ENCODE measurements at places on chromosomes 2 and 18.

DNA sequence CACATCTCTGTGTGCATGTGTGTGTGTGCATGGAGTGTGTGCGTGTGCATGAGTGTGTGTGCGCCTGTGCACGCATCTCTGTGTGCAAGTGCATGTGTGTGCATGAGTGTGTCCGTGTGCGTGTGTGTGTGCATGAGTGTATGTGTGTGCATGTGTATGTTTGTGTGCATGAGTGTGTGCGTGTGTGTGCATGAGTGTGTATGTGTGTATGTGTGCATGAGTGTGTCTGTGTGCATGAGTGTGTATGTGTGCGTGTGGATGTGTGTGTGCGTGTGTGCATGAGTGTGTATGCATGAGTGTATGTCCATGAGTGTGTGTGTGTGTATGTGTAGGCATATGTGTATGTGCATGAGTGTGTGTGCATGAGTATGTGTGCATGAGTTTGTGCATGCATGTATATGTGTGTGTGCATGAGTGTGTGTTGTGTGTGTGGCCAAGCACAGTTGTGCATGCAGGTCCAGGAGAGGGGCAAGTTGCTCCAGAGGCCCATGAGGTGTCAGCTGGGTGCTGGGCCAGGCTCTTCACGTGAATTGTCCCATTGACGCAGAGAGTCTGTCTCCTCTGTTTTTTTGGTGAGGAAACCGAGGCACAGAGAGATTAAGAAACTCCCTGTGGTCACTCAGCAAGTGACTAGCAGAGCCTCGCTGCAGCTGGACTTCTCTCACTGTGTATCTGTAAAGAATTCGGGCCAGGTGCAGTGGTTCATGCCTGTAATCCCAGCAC lies 75.5 kb downstream of the ASB1 start:
- no peak for DNase-seq

- no peak for DNase-seq
Observed at GRCh38 chr2:26970928-26971627, 641 bp downstream of the MAPRE3 start.

DNA sequence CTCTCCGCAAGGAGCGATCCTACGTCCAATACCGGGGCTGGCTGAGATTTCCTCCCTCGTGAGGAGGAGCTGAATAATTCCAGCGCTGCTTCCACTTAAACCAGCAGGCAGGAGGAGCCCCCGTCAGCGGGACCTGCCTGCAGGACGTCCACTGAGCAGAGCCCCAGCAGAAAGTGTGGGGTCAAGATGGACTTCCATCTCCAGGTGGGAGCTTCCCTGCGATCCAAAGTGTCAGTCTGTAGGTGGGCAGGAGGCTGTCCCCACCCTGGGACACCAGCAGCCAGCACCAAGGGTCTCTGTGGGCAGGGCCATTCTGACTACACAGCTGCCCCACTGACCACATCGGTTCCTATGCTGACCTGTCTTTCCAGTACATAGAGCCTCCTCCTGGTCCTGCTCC lies 462 bp upstream of the OTOS start:
- DNase-seq, result no peak

DNA sequence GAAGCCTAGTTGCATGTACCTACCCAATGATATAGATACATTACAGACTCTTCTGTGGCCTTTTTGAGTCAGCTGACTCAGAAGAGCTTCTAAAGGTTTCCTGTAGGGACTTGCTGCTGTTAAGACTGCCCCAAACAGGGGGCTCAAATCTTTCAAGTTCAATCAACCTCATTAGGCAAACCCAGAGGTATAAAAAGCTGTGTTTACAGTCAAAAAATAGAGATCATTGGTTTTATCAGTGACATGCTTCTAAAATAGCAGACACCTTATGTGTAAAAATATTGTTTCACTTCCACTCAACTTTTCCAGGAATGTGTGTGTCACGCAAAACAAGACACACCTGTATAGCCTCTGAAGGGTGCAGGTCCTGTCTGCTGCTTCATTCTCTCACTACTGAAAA lies 624.3 kb upstream of the FANCL start:
- no peak for DNase-seq

- DNase-seq, result no peak
Observed at GRCh38 chr2:238569507-238570195, 142.9 kb downstream of the ASB1 start.

DNA sequence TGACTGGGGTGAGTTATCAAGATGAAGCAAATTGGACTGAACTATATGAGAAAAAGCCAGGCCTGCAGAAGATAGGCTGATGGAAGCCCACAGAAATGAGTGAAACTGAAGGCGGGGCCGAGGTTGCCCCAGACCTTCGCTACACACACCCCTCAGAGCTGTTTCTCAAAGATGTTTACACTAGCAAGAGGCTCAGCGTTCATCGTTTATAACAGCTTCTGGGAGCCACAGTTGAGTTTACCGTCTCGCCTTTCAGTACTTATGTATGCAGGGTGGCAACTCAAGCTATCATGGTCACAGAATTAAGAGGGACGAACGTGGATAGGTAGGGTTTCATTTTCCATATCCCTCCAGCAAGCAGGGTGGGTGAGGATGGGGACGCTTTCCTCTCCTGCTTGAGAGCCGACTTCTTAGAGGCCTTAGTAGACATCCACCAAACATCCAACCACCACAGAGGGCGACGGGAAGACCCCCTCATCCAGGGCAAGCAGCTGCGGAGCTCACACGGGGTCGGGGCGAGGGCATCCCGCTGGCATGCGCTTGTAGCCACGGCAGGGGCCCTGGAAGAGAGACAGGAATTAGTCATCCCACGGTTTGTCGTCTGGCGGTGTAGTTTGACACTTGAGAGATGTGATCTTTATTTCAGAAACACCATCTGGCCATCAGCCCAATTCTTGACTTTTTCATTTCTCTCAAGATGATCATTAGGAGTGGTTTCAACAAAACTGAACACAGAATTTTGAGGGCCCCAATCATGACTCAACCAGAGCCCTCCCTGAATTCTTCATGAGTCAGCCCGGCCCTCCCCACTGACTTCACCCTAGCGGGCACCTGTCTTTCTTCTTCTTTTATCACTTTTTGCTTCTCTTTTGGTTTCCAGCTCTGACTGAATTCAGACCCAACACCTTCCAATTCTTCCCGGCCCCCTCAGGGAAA lies 109.1 kb upstream of the CTDP1 start:
- no peak for DNase-seq

DNA sequence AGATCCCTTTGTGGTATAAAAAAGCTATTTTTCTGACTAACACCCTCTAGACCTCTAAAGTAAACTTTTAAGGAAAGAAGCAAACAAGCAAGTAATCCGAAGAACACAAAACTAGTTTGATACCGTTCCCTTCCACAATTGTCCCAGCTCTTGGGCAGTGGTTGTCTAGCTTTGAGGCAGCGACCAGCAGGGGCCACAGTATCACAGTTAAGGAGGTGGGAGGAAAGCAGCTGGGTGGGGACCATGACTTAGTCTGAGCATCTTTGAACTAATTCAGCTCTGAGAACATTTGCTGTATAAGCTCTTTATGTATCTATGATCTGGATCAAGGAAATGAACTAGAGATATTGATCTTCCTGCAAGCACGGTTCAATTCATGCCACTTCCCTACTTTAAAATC lies 51.0 kb downstream of the SF3B1 start:
- DNase-seq, result no peak

GRCh38 chr2:238498188-238498587 lies 71.5 kb downstream of the ASB1 start:
- DNase-seq, result no peak

GRCh38 chr2:126999106-126999756 lies 100.5 kb downstream of the TEX51 start:
- no peak for DNase-seq

GRCh38 chr18:75752740-75753263 lies 325.3 kb upstream of the SMIM21 start:
- DNase-seq, result no peak

DNA sequence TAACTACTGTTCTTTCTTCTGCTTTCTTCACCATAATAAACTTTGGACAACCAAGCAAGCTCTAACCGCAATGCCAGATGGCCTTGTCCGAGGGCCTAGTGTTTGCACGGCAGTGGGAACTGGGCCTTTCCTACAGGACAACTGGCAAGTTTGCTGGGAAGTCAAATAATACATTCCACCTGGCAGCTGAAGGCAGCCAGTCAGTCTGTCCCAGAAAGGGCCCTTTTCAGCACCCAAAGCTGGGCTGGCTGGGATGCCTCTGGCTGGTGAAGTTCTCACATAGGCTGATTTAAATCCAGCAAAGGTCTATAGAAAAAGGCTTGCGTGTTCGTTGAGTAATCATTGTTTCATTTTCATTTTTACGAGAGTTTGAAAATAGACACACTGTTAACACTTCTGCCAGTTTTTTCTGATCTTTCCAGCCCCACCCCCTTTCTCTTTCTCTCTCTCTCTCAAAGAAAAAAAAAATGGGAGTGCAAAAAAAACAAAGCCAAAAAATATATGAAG lies 110.0 kb upstream of the EPAS1 start:
- no peak for DNase-seq

DNA sequence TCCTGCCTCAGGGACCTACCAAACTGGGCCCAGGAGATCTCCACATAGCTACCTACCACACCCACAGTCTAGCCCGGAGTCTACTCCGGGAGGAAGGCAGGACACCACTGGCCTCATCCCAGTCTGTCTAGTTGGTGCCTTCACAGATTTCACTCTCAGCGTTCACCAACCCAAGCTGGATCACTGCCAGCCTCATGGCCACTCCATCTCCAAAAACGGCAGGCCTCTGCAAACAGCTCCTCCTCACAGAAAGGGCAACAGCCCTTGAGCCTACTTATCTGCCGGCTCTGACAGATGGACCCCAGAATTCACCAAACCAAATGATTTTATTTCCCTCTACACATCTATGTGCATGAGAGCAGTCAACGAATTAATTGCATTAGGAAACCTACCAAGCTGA lies 61.3 kb downstream of the NCKAP5 start:
- DNase-seq, result peak; percentile 19

GRCh38 chr2:215277944-215278343 lies 33.9 kb upstream of the ATIC start:
- DNase-seq, result no peak

DNA sequence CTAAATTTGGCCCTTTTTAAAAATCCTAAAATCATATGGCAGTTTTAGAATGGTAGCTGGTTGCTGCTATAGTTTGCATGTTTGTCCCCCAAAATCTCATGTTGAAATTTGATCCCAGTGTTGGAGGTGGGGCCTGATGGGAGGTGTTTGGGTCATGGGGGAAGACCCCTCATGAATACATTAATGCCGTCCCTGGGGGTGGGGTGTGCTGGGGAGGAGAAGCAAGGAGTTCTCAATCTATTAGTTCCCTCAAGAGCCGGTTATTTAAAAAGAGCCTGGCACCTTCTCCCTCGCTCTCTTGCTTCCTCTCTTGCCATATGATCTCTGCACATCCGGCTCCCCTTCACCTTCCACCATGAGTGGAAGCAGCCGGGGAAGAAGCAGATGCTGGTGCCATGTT lies 20.8 kb downstream of the GPATCH11 start:
- DNase-seq, result no peak

- no peak for DNase-seq
Observed at GRCh38 chr2:179020156-179020750, 29.7 kb downstream of the CCDC141 start.

GRCh38 chr2:161122772-161123530 lies 37.3 kb upstream of the TANK start:
- no peak for DNase-seq

GRCh38 chr2:142974288-142975024 lies 97.0 kb downstream of the KYNU start:
- no peak for DNase-seq

GRCh38 chr18:44937960-44938719 lies 257.5 kb downstream of the SETBP1 start:
- DNase-seq, result no peak

- DNase-seq, result no peak
Observed at GRCh38 chr2:242040681-242041080, 171.2 kb downstream of the RTP5 start.

DNA sequence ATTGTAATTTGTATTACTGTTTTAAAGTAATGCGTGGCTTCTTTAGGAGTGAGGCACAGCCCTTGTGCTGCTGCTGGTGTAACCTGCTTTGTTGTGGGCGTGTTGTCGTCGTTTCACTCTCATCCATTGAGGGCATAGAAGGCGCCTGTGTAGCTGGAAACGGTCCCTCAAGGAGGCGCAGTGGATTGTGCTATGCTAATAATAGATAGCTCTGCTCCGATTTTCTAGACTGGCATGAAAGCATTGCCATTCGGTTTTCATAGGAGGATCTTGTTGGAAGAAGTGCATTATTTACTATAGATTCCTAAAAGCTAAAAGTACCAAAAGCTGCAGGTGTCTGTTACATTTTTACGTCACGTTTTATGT lies 17.9 kb downstream of the RAB12 start:
- no peak for DNase-seq

DNA sequence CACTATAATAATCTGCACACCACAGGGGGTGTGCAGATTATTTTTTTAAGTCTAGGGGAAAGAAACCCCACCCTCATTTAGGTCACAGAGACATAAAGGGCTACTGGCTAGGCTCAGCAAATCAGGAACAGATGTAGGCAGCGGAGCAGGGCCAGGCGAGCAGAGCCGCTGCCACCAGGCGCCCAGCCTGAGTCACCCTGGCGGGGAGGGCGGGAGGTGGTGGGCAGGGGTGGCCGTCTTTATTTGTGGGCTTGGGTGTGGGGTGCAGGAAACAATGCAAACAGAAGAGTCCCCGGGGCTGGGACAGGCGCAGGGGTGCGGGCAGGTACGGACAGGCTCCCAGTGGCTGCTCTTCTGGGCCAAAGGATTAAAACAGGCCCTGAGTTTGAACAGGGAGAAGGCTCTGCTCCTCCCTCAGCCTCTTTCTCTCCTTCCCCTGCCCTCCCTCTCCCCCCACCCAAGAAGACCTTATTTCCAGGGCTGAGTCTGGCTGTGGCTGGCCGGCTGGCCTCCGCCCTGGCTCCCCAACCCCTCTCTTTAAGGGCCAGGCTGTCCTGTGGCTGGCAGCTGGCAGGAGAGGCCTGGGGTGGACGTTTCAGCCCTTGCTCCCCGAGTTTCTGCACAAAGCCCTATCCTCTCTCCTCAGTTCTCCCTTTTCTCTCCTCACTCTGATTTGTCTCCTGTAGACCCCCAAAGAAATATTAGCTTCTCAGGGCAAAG lies 142.9 kb upstream of the SMAD2 start:
- DNase-seq, result no peak

DNA sequence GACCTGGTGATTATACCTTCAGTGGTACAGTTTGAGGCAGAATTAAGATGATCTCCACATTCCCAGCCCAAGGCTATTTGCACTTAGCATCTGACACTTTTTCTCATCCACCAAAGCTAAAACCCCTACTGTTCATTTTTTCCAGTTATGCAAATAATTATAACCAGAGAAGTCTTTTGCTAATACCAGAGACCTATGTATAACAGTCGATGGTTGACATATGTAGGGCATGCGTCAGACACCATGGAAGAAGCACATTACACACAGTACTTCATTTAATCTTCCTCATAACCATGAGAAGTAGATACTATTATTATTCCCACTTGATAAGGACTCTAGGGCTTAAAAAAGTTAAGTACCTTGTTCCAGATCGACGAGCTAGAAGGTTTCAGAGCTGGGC lies 36.5 kb downstream of the AP1S3 start:
- DNase-seq, result no peak

GRCh38 chr2:69453475-69454129 lies 16.4 kb upstream of the NFU1 start:
- no peak for DNase-seq

- DNase-seq, result no peak
Observed at GRCh38 chr2:67054728-67055127, 342.4 kb upstream of the ETAA1 start.

- DNase-seq, result no peak
Observed at GRCh38 chr18:24219561-24220317, 80.9 kb downstream of the CABYR start.

GRCh38 chr2:172095905-172096625 lies 6.6 kb downstream of the DLX2 start:
- no peak for DNase-seq

- DNase-seq, result no peak
Observed at GRCh38 chr2:157911750-157912149, 35.6 kb upstream of the ACVR1 start.

Data from left ventricle myocardium inferior (tissue), 1 donor.